ENCODE measurements at places on chromosomes 1 and 21.

DNA sequence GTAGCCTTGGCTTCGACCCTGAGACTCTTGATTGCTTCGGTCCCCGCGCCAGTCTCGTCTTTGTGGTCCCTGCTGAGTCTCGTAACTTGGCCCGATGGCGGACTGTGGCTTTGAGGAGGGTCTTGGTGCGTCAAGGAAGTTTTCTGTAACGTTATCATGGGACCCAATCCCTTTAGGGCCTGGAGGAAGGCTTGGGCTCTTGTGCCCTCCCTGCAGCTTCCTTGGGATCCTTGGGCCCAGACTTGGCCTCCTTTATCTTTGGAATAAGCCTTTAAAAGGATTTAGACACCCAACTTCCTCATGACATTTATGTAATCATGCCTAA, 371 bp downstream of the ZMPSTE24 start:
- DNase-seq: peak; percentile 25

DNA sequence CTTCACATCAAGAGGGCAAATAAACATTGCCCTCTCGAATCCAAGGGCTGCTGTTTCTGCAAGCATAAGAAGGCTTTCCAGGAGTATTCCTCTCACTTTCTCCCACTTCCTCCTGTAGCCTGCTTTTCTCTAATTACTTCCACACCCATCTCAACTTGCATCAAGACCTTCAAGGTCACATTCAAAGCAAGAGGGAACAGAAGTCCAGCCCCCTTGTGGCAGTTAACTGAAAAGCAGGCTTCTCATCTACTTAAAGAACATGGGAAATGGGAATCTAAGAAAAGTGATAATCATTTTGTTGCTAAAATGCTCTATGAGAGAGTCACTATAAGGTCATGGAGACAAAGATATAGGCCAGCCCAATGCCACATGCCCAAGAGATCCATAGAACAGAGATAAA, 874.4 kb downstream of the KCNT2 start:
- DNase-seq: peak; percentile 1

- DNase-seq: no peak
These were observed 246.1 kb downstream of the FMN2 start for GRCh38 chr1:240337781-240338180.

GRCh38 chr21:39137248-39138178, 45.7 kb downstream of the PSMG1 start:
- DNase-seq: no peak

DNA sequence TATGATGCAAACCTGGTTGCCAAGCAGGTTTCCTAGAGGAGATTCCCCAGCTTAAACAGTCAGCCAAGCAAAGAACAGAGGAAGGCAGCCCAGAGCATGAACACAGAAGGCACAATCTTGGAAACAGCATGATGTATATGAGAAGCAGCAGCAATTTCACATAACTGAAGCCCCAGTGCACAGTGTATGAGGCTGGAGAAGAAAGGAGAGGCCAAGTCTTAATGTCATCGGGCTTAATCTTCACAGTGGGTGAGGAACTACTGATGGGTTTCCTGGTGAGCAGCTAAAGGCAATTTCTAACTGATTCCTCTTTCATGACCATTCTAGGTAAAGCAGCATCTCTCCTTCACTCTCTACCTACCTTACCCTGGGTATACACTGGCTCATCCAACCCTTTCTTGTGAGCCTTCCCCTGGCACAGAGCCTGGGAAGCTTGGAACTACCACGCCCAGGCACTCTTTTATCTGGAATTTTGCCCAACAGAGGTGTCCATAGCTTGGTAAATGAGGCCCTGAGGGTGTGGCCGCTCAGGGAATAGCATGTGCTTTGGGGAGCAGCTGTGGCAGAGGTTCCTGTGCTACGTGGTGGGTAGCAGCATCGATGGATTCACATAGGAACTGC, 22.0 kb downstream of the FYB2 start:
- no peak for DNase-seq

DNA sequence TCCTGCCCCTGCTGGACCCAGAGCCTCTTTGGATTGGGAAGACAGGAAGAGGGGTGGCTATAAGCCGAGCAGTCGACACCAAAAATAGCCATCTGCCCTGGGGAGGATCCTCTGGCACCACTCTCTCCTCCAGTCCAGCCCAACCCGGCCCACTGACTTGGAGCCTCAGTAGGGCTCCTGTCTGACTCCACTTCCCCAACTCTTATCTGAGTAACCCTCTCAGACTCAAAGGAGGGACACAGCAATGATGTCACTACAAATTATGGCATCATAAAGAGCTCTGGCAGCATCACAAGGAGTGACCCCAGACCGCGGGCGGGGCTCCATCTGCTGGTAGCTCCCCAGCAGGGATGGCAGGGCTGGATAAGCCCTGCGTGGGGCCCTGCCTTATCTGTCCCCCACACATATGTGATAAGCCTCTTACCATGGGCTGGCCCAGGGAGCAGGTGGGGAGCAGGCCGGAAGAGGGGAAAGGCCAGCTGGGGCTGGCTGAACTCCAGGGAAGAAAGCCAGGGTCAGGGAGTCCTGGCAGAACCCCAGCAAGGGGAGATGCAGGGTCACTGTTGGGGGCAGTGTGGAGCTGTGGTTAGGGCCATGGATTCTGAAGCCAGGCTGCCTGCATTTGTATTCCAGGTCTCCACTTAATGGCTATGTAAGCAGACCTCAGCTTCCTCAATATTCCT, 4.6 kb upstream of the SLC6A9 start:
- DNase-seq: no peak

DNA sequence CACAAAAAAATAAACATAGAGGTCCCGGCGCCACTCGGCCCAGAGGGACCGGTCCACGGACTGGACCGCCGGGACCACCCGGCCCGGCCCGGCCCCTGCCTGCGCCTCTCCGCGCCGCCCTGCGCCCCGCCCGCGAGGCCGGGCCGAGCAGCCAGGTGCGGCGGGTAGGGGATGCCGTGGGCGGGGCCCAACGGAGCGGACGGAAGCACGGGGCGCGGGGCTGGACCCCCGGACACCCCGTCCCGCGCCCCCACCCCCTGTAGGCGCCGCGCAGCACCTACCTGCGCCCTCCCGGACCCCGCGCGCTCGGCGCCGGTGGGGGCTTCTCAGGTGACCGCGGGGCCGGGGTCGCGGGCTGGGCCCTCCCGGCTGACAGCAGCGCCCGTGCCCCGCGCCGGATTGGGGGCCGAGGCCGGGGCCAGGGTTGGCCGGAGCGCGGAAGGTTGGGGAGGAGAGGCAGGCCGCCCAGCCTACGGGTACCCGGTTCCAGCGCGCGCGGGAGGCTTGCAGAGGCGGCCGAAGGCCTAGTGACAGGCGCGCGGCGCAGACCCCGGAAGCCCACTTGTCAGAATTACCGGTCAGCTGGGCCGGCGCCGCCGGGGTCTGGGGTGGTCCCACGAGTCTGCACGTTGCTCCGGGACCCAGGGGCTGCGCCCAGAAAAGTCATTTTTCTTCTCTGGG, 351.9 kb upstream of the CAMK1G start:
- no peak for DNase-seq

DNA sequence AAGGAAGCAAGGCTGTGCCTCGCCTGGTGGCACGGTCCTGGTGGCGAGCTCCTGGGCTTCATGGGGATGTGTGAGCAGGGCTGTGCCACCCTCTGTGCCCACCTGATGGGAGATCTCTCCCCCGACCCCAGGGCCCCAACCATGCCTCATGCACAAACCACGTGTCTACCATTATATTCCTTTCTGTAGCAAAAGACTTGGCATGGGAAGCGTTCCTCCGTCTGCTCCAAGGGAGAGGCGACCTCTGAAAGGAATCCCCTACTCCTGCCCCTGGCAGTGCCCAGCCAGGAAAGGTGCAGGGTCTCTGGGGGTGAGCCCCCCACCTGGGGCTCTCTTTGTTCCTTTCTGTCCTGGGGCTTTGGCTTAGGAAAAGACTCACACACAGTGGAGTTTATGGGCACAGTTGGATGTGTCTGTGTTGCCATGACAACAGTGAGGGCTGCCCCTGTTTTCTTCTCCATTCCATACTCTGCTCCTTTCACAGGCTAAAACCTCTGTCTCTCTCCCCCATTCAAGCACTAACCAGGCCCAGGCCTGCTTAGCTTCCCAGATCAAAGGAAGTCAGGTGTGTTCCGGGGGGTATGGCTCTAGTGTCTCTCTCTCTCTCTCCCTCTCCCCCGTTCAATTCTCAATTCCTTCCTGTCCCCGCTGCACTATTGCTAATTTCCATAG, 21.4 kb upstream of the LRRN2 start:
- no peak for DNase-seq

- DNase-seq: no peak
These were observed 81.1 kb downstream of the NPHP4 start for GRCh38 chr1:5911157-5911556.

GRCh38 chr1:9721606-9722377, 70.3 kb downstream of the PIK3CD start:
- DNase-seq: no peak

- no peak for DNase-seq
These were observed 195.6 kb upstream of the CAMK1G start for GRCh38 chr1:209387969-209388329.

- no peak for DNase-seq
These were observed 12.4 kb downstream of the RNF220 start for GRCh38 chr1:44417351-44418021.

Data from MV-4-11 (cell line).